Inflammatory macrophage treated with lipopolysaccharide for 1 hour (primary cell): ENCODE measurements at places on chromosomes 4 and X.

- no peak for DNase-seq
Measured at GRCh38 chr4:73609706-73610105, 10.5 kb downstream of the RASSF6 start.

DNA sequence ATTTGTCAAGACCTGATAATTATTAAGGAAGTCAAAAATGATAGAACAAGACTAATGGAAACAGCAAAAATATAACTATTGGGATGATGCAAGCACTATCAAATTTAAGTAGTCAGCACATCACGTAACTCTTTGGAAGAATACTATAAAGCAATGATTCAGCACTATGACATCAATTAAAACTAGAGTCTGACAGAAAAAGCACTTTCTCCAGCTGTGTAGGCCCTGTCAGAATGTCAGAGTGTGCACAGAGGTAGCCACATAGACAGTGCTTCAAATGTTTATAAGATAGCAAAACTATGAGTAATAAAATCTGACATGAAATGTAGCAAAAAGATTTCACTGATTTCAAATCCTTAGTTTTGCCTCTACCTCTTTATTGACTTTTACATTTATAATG lies 1226.6 kb upstream of the ADGRL3 start:
- DNase-seq: no peak

DNA sequence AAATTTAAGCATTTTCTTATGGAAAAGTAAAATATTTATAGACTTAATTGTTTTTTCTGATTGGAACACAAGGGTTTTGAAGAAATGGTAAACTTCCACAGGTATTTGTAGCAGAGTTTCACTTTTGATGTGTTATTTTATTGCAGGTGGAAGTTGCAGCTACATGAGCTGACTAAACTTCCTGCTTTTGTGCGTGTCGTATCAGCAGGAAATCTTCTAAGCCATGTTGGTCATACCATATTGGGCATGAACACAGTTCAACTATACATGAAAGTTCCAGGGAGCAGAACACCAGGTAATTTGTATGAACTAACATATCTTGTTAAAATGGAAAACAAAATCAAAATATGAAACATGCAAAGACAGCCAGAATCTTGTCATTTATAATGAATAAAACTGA lies 117.4 kb downstream of the DIPK2B start:
- DNase-seq: no peak

- DNase-seq: no peak
Measured at GRCh38 chr4:147975933-147976928, 244.3 kb downstream of the ARHGAP10 start.

- DNase-seq: no peak
Measured at GRCh38 chrX:109777749-109778148, 44.7 kb upstream of the ACSL4 start.
